ENCODE measurements at places on chromosomes 6 and 20.

DNA sequence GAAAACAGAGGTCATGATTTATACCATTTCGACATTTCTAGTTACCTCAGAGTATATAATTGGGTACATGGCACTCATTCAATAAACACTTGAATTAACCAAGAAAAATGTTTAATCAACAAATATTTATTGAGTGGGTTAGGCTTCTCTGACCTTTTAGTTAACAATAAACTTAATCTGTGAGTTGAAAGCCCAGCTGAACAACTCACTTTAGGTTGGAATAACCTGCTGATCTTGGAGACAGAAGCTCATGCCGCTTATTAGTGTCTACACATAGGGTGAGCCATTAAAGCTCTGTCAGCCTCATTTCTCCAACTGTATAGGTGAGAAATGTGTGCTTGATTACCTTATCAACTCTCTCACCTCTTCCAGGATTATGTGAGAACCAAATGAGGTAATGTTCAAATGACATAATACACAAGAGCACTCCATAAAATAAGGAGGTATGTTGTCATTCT is 98.2 kb upstream of the DTNBP1 start:
- no peak for DNase-seq

DNA sequence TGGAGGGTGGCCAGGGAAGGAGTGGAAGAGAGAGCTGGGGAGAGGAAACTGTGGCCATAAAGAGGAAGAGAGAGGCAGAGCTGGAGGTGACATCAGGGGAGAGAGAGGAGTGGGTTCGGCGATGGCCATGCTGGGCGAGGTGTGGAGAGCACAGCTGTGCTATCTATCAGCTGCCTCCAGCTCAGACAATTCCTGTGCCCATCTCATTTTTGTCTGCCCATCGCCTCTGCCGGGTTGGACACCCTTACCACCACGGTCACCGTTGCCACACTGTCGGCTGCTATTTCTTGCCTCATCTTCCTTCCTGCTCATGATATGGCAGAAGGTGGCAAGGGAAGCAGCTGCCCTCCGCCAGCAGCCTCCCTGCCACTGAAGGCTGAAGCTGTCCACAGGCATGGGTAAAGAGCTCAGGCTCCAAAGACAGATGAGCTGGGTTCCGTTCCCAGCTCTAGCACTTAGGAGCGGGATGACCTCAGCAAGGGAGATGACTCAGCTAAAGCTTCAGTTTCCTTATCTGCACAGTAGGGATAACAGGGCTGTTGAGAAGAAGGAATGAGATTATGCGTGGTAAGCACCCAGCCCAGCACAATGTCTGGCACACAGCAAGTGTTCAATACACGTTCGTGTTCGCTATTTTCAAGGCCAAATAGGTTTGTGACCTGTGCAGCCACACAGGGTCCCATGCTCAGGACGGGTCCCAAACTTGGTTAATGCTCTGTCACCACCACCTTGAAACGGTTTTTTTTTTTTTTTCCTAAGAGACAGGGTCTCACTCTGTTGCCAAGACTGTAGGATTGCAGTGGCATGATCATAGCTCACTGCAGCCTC is 21.9 kb upstream of the TAF8 start:
- no peak for DNase-seq

- no peak for DNase-seq
Observed at GRCh38 chr6:2429460-2429859, 184.1 kb upstream of the GMDS start.

GRCh38 chr6:29629571-29629970 is 3.4 kb downstream of the GABBR1 start:
- DNase-seq, result no peak

GRCh38 chr20:5996765-5997164 is 46.3 kb downstream of the MCM8 start:
- peak; percentile 63 for DNase-seq

Data from effector memory CD8-positive, alpha-beta T cell (primary cell).